ENCODE measurements at places on chromosomes 12 and 14. TPM values are rescaled to one million over a fixed set of nuclear protein-coding genes. Genes with fewer than 3 reads are reported as not detected.

The GLIPR1L1 gene
- total RNA-seq: not detected

- no peaks in the 10 kb centered on the region for H3K36me3 ChIP-seq
- H3K4me1 ChIP-seq: no peaks in the 10 kb centered on the region
- no peak for DNase-seq
- H3K27ac ChIP-seq: no peak overlapping the region
- peaks cover 76% of the 10 kb centered on the region for H3K27me3 ChIP-seq
Observed at GRCh38 chr12:132341318-132342050, 12.1 kb upstream of the GALNT9 start.

The DNAH10 gene
- total RNA-seq: 0.14 TPM

- H3K4me3 ChIP-seq: no peak overlapping the region
- H3K27ac ChIP-seq: no peak overlapping the region
- no peaks in the 10 kb centered on the region for H3K27me3 ChIP-seq
- DNase-seq: no peak
- H3K36me3 ChIP-seq: no peaks in the 10 kb centered on the region
- H3K4me1 ChIP-seq: no peaks in the 10 kb centered on the region
Observed at GRCh38 chr14:19911114-19911513, 9.3 kb upstream of the OR4K5 start.

DNA sequence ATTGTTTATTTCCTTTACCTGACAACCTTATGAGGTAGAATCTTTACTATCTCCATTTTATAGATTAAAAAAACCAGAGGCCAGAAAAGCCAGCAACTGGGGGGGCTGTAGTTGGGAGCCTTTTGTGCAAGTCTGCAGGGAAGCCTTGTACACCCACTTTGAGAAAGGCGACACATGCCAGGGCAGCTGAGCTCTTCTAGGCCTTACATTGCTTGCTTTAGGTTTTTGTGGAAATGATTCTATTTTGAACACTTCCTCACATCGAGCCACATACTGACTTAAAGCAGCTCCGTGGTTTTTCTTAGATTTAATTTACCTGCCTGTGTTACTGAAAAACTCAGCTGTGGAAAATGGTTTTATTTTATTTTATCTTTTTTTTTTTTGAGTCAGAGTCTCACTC lies 34.6 kb downstream of the EP400 start:
- DNase-seq: no peak
- H3K4me1 ChIP-seq: no peaks in the 10 kb centered on the region
- H3K27ac ChIP-seq: no peak overlapping the region
